ENCODE measurements at places on chromosomes 11 and 22. TPM values are rescaled to one million over a fixed set of nuclear protein-coding genes. Genes with fewer than 3 reads are reported as not detected.

DNA sequence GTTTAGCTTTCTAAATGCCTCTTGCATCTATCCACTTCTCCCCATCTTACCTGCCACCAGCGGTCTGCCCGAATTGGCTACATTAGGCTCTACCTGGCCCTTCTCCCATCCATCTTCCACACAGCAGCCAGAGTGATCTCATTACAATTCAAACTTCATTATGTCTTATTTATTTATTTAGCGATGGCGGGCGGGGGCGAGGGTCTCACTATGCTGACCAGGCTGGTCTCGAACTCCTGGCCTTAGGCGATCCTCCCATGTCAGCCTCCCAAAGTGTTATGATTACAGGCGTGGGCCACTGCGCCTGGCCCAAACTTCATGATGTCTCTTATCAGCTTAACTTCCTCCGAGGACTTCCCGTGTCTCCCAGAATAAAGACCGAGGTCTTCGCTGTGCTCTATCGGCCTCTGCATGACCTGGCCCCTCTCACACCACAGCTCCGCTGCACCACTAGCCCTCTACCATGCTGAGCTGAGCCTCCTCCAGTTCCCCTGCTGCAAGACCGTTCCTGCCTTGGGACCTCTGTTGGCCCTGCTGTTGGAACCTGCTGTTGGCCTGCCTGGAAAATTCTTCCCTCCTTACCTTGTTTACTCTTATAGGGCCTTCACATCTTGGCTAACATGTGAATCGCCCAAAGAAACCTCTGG is 870 bp upstream of the CTTN start:
- no peak for ATAC-seq

- no peak for ATAC-seq
Observed at GRCh38 chr11:15750535-15751308, 605.6 kb downstream of the SOX6 start.

Gene CALCB
- not detected for total RNA-seq

Gene PHLDA2
- total RNA-seq = 45.0 TPM

- no peak for ATAC-seq
Observed at GRCh38 chr11:132782102-132782501, 750.2 kb downstream of the OPCML start.

Gene SLC35F2
- 14.7 TPM for total RNA-seq

Gene NCR3LG1
- total RNA-seq = 1.4 TPM

GRCh38 chr11:109424901-109425300 is 2.9 kb downstream of the C11orf87 start:
- no peak for ATAC-seq

- ATAC-seq = no peak
Observed at GRCh38 chr11:73342633-73343032, 33.6 kb upstream of the RELT start.

Gene ALX4
- not detected for total RNA-seq

- no peak for ATAC-seq
Observed at GRCh38 chr11:96051820-96052219, 127.9 kb upstream of the MTMR2 start.

DNA sequence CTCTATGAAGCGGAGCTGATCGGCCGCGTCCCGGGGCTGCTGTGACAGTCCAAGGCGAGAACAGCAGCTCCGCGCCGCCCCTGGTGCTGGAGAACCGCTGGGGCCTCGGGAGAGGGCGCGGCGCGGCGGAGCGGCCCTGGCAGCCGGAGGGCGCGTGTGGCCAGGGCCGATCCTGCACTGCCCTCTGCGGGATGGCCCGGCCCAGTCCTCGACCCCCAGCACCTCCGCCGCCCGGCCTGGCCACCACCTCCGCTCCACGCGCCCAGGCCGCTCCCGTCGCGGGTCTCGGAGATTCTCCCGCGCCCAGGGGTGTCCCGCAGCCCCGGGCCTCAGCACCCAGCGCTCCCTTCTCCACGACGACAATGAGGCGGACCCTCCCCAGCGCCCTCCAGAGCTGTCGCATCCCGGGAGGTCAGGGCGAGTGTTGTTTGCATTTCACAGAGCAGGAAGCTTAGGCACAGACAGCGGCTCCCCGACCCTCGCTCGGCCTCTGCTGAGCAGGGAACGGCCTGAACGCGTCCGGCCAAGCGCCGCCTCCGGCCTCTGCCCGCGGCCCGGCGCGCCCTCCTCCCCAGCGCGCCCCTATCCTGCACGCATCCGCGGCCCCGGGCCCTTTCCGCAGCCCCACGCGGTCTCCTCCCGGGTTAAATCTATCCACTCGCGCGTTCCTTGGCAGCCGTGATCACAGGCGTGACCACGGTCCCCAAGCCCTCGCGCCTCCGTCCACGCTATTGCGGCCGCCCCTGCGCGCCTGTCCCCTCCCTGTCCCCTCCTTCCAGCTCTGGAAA is 109.7 kb downstream of the WNT7B start:
- ATAC-seq = peak; percentile 25

DNA sequence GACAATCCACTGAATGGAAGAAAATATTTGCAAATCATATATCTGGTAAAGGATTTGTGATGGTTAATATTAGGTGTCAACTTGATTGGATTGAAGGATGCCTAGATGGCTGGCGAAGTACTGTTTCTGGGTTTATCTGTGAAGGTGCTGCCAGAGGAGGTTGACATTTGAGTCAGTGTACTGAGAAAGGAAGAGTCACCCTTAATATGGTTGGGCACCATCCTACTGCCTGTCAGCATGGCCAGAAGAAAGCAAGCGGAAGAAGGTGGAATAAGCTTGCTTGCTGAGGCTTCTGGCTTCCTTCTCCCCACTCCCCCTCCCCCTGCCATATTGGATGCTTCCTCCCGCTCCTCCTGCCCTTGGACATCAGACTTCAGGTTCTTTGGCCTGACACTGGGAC is 101.9 kb downstream of the GAB2 start:
- no peak for ATAC-seq

DNA sequence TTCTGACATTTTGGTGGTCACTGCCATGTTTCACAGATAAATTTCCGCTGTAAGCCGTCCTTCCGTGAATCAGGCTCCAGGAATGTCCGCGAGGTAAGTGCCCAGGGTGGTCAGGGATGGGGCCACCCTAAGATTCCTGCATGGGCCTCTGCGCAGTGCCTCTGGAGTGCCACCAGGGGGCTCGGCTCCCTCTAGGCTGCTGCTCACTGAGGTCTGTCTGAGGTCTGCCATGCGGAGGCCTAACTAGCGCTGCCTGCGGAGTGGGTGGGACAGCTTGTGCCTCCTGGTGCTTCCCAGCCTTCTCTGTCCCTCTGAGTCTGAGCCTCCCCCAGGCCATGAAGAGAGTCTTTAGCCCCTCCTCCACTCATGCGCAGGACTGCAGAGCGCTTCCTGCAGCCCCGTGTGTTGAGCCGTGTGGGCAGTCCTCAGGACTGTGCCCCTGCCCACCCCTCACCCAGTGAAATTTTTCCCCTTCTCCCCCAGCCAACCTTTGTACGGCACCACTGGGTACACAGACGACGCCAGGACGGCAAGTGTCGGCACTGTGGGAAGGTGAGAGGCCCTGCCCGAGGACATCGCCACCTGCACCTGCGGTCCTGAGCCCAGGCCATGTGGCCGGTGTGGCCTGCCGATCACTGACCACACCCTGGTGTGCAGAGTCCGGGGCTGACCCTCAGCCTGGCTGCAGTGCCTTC is 11.9 kb upstream of the MDK start:
- peak; percentile 63 for ATAC-seq

DNA sequence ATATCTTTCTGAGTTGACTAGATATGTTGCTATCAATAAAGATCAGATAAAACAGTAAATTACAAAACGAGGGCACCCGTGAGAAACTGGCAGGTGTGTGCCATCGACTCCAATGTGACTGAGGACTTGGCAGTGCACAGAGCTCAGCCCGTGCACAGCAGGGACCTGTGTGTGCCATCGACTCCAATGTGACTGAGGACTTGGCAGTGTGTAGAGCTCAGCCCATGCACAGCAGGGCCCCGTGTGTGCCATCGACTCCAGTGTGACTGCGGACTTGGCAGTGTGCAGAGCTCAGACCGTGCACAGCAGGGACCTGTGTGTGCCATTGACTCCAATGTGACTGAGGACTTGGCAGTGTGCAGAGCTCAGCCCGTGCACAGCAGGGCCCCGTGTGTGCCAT is 347.2 kb upstream of the B3GAT1 start:
- no peak for ATAC-seq

DNA sequence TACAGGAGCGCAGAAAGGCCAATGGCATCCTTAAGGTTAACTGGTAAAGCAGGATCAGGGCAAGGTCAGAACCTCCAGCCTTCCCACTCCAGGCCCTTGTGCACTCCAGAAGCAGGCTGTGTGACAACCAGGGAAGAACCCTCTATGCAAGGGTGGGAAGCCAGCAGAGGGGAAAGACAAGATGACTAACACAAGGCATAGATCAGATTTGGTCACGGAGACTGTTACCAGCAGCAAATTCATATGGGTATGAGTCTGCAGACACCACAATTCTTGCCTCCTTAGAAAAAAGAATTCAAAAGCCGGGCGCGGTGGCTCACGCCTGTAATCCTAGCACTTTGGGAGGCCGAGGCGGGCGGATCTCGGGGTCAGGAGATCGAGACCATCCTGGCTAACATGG is 39.8 kb upstream of the MTNR1B start:
- ATAC-seq = no peak

DNA sequence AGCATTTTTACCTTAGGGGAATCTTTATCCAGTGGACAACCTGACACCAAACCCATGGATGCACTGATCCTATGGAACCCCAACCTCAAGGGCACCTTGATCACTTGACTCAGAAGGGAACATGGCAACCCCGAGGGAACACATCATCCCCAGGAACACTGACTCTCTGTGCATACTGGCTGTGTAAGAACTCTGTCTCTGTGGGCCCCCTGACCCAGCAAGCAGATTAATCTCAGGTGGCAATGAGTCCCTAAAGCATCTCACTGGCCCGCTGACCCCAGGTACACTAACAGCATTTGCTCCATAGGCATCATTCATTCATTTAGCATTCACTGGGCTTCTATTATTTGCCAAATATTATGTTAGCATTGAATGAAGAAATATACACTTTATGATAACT is 16.9 kb downstream of the EIF3F start:
- no peak for ATAC-seq

- no peak for ATAC-seq
Observed at GRCh38 chr22:24137595-24137994, 43.7 kb upstream of the SUSD2 start.

- no peak for ATAC-seq
Observed at GRCh38 chr11:33040862-33041453, 1.6 kb downstream of the TCP11L1 start.

Gene CEP126
- 1.2 TPM for total RNA-seq

- ATAC-seq = no peak
Observed at GRCh38 chr11:44313761-44314489, 4.0 kb upstream of the ALX4 start.

Gene MMP13
- total RNA-seq = not detected

Gene PRR33
- not detected for total RNA-seq

DNA sequence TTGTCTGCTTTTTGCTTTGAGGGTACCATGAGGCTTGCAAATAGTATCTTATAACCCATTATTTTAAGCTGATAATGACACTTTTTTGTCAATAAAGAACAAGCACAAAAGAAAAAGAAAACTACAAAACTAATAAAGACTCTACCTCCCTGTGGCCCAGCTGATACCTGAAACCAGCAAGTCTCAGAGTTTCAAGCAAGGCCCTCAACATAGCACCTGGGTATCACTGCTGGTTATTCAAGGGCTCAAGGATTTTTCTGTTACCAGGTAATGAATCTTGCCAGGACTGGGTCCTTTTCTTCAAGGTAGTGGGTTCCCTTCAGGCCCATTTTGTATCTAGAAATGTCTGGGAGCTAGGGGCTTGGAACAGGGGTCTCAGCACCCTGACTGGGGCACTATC is 281.6 kb upstream of the C11orf87 start:
- ATAC-seq = no peak

DNA sequence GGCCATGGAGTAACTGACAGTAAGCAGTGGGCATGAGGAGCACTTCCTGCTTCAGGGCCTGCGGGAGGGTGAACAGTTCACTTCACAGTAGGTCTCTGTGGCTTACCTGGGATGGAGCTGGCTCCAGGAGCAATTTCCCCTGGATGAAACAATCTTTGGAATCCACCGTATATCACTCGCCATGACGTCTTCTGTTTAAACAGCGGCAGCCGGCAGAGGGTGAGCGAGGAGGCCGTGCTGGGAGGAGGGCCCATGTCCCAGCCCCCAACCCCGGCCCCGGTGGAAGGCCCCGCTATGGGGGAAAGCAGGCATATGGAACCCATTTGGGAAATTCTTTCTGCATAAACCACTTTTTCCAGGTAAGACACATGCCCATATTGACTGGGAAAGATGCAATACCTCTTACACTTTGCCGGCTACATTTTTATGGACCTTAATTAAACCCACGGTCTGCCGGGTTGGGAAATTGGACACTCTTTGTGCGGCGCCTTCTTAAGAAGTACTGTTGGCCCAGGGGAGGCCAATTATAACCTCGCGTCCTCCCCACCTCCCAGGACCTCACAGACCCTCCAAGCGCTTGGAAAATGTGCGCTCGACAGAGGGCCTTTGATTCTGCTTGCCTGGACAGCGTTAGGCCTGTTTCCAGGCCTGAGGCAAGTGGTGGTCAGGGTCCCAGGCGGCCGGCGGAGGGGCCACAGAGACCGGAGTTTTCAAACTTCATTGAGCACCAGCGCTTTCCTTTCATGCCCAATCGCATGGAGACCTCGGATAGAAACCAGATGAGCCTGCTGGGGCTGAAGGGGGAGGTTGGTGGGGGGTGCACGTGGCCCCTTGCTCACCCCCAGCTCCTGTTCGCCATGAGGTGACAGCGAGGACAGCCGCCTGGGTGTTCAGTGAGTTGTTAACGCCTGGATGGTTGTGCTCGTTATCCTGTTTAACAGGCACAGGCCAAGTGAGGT is 40.4 kb downstream of the SMIM38 start:
- ATAC-seq = no peak

DNA sequence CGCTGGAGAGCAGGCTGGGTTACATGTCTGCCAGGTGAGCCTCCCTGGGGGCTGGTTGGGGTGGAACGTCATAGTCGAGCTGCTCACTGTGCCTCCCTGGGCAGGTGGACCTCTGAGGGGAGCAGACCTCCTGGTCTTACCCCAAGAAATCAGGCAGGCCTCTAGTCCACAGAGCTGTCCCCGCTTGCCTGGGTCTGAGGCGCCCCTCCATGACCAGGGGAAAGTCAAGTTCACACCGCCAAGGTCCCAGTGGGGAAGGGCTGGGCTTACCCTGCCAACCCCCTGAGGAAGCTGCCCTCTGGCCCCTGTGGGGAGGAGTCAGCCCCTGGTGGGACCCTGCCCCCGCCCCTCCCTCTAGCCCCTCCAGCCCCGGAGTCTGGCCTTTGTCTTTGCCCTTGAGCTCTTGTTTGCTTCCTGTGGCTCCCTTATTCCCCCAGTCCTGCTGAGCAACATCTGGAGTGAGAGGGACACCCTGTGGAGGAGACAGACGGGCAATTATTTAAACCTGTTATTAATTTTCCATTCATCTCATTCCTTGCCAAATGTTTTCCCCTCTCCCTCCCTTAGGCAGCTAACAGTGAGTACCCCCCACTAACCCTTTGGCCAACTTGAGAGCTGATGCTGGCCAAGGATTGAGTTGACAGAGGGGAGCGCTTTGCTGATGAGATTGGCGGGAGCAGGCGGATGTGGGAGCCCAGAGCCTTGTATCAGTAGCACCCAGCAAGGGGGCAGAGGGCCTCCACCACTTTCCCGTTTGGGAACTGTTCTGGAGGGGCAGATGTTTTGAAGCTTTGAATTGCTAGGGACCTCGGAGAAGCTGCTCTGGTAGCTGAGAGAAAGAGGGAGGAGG is 83.4 kb downstream of the CEP164 start:
- ATAC-seq = no peak

GRCh38 chr11:20088397-20089225 is 71.7 kb downstream of the DBX1 start:
- ATAC-seq = no peak

All from esophagus mucosa (tissue), 1 donor.